Cortex of kidney (tissue), 1 donor: ENCODE measurements at places on chromosomes 7 and 10.
A peak's percentile ranks its signal among the peaks of the same experiment; 100 is the strongest.

- DNase-seq = no peak
Observed at GRCh38 chr10:119095640-119096039, 8.3 kb upstream of the DENND10 start.

GRCh38 chr10:37992083-37992482, 15.6 kb upstream of the ZNF25 start:
- no peak for DNase-seq

GRCh38 chr7:110050785-110051184, 1040.1 kb upstream of the LRRN3 start:
- no peak for DNase-seq

GRCh38 chr7:12222889-12223579, 11.9 kb downstream of the TMEM106B start:
- DNase-seq = no peak

DNA sequence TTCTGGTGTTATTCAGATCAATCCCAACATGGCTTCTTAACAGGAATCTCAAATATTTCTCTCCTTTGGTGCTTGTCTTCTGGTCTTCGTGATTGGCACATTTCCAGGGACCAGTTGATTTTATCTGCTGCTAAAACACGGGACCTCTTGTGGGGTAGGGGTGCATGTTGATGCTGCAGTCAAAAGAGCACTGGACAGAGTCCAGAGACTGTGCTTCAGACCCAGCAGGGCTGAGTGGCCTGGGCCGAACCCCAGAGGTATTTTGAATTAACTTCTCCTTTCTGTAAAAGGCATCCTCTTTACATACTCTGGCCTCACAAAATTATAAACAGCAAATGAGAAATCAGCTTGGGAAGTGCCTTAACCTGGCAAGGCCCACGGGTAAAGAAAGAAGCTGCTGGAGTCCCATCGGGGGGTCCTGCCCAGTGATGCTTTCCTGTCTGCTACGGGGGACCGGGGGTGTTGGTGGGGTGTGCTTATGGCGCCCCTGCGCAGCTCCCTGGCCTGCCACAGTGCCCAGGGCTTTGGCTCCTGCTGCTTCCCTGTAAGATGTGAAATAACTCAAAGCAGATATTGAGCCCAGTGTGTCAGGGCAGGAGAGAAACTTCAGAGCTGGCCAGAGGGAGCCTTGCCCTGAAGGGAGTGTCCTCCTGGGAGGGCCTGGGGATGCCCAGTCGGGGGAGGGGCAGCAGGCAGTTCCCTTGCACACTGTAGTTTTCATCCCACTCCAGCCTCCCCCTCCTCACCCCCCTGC, 230.5 kb downstream of the TCF7L2 start:
- no peak for DNase-seq

GRCh38 chr10:99917963-99918825, 91.6 kb downstream of the DNMBP start:
- DNase-seq = no peak

DNA sequence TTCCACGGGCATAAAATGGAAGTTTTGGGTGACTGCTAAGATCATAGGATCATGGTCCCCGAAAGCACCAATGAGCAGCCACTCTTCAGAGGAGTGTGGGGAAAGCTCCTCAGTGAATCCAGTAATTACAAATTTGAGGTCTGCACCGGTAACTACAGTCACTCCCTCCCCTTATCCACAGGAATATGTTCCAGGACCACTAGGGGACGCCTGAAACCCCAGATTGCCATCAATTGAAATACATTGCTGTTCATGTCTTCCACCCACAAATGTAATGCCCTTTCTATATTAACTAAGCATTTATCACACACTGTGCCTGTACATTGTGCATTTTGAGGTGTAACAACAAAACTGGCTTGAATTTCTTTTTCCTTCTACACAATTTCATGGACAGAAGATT, 447.9 kb upstream of the PFKP start:
- DNase-seq = no peak

DNA sequence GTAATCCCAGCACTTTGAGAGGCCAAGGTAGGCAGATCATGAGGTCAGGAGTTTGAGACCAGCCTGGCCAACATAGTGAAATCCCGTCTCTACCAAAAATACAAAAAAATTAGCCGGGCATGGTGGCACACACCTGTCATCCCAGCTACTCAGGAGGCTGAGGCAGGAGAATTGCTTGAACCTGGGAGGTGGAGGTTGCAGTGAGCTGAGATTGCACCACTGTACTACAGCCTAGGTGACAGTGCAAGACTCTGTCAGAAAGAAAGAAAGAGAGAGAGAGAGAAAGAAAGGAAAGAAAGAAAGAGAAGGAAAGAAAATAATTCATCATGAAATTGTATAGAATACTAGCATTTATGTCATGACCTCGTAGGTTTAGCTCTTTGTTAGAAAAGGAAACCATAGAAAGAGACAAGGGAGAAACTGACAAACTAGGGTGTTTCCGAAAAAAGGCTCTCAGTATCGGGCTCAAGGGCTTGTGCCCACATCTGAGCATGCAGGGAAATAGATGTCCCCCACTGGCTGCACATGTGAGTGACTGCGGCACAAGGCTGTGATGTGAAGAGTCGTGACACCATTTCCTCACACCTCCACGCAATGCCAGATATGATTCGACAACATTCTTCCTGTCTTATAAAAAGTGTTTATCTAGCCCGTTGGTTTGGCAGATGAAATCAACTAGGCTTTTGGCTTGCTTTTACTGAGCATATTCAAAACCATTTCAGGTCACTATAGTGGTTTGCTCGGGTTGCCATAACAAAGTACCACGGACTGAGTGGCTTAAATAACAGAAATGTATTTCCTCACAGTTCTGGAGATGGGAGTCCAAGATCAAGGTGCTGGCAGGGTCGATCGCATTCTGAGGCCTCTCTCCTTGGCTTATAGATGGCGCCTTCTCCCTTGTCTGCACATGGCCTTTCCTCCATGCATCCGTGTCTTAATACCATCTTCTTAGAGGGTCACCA, 2.0 kb downstream of the SRGN start:
- DNase-seq = no peak

GRCh38 chr10:133141958-133142340, 18.1 kb upstream of the KNDC1 start:
- DNase-seq = no peak

- no peak for DNase-seq
Observed at GRCh38 chr7:141074162-141074991, 513 bp downstream of the TMEM178B start.

GRCh38 chr7:22990588-22990949, 23.4 kb downstream of the HYCC1 start:
- DNase-seq = no peak

DNA sequence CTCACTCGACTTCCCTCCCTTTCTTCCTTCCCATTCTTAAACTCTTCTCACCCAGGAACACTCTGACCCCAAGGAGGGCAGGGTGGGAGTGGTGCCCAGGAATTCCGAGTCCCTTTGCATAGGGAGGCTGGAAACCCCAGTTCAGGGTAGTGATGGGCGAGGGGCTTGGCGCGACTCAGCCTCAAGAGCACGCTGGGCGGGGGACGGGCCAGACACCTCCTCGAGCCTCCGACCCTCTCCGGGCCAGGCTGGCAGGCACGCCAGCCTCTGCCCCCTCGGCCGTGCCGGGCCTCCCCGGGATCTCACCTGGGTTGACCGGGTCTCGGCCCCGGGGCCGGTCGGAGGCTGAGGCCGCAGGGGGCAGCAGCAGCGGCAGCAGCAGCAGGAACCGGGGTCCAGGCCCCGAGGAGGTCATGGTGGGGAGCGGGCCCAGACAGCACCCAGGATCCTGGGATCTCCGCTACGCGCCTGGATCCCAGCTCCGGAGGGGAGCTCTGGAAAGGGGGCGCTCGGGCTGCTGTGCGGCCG, 457 bp downstream of the PLOD3 start:
- no peak for DNase-seq

GRCh38 chr7:90311175-90311574, 9.9 kb downstream of the FAM237B start:
- DNase-seq = no peak

- DNase-seq = no peak
Observed at GRCh38 chr7:78140109-78140508, 341.5 kb downstream of the PHTF2 start.

- DNase-seq = no peak
Observed at GRCh38 chr10:65898055-65898454, 1027.8 kb upstream of the LRRTM3 start.

GRCh38 chr10:21814866-21815265, 188.7 kb downstream of the DNAJC1 start:
- no peak for DNase-seq

DNA sequence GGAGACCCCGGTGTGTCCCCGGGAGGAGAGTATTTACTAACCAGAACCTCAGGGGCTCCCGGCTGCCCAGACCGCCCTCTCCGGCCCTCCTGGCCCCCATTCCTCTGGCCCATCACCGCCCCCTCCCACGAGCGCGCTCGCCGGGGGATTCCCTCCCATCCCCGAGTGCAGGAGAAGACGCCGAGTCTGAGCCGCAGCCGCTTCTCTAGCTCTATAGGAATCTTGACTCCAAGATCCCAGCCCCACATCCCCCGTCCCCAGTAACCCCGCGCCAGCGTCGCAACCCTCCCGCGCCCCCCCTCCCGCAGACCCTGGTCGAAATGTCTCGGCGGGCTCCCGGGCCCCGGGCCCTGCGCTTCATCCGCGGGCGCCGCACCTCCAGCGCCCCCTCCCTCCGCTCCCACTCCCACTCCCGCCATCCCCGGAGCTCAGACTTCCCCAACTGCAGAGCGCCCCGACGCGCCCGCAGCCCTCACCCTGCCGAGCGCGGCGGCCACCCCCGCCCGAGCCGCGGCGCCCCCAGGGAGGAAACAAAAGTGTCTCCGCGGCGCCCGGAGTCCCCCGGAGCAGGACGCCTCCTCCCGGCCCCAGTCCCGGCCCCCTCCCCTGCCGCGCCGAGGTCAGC, 541 bp downstream of the ELMO1 start:
- peak; percentile 14 for DNase-seq

DNA sequence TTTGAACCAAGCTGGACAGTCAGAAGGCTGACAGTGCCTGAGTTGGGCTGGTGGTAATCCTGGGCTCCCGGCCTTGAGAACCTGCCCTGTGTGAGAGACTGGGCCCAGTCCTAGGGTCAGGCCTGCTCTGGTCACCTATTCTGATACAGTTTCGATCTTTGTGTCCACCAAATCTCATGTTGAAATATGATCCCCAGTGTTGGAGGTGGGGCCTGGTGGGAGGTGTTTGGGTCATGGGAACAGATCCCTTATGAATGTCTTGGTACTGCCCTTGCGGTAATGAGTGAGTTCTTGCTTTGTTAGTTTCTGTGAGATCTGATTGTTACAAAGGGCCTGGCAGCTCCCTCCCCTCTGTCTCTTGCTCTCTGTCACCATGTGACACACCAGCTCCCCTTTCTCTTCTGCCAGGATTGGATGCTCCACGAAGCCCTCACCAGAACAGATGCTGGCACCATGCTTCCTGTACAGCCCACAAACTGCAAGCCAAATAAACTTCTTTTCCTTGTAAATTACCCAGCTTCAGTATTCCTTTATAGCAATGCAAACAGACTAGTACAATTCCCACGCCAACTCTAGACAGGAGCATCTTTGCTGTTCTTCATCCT, 111.8 kb upstream of the ZNF438 start:
- no peak for DNase-seq

DNA sequence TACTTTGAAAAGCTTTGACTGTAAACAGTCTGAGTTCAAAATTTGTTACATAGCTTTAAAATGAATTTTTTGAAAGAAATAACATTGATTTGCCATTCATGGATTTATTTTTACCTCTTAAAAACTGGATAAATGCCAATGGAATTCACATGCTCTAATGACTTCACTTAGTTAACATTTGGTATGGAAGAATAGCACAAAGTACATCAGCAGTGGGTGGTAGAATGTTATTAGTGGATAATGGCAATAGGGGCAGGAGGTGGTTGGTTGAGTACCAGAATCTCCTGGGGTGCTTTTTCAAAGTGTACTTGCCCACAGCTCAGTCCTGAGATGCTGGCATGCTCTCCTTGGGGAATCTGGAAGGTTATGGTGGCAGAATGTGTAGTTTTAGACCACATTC, 4.7 kb downstream of the PPP1R9A start:
- DNase-seq = no peak

- DNase-seq = no peak
Observed at GRCh38 chr10:106973288-106973687, 191.2 kb downstream of the SORCS1 start.

DNA sequence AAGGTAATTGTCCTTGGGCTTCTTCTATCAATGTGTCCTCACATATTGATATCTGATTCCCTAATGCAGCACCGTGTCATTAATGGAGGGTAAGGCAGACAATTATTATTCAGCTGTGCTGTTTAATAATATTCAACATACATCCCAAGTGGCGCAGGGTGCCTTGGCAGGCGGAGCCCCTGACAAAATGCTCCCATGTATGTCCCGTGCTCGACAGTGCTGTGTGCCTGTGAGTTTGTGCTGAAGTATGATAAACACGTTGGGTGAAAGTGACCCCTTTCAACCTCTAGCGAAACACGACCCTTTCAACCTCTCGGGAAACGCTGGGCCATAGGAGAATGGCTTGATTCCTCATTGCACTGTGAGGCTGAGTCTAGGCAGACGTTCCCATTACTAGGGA, 31.3 kb downstream of the PFKP start:
- DNase-seq = no peak

DNA sequence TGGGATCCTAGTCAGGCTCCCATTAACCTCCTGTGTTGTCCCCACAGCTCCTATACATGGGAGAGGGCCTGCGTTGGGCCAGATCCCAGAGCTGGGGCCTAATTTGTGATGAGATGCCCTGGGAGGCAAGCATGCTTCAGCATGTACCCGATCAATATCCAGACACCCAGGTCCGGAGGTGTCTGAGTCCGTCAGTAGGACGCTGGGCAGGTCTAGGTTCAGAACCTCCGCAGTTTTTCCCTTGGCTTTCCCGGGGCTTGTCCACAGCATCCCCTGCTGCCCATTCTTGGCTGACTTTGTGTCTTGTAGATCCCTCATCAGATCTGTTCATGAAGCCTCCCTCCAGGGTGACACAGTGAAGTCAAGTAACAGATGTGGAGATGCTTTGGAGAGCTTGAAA, 32.7 kb upstream of the RBAK start:
- no peak for DNase-seq

- no peak for DNase-seq
Observed at GRCh38 chr10:127612-128432, 7.4 kb upstream of the ZMYND11 start.

- no peak for DNase-seq
Observed at GRCh38 chr10:64036321-64036930, 515.2 kb downstream of the REEP3 start.

- DNase-seq = no peak
Observed at GRCh38 chr10:71137701-71138100, 74.7 kb upstream of the UNC5B start.

GRCh38 chr7:4225881-4226523, 456.1 kb upstream of the FOXK1 start:
- DNase-seq = no peak

DNA sequence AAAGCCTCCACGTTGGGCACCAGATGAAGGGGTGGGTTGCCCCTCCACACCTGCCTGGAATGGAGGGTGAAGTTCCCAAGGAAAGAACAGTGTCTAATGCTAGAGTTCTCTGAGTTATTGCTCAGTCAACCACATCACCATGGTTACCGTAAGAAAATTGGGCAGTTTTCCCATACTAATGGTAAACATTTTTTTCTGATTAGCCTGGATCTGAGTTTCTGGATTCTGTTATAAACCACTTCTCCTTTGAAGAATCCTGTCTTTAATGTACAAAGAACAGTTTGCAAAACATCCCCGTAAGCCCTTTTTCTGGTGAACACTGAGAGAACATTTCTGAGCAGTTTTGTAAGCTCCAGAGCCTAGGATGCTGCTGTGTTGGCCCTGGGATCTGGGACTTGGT, 45.5 kb downstream of the ABCC2 start:
- DNase-seq = no peak

GRCh38 chr10:2214092-2214491, 476.8 kb upstream of the ADARB2 start:
- no peak for DNase-seq

- no peak for DNase-seq
Observed at GRCh38 chr10:51894771-51895578, 195.6 kb upstream of the CSTF2T start.
